ENCODE measurements at places on chromosomes 3 and 15.

GRCh38 chr3:168817177-168817576 is 721.5 kb upstream of the GOLIM4 start:
- DNase-seq: no peak

GRCh38 chr3:186963636-186964035 is 33.3 kb downstream of the ST6GAL1 start:
- DNase-seq: no peak

DNA sequence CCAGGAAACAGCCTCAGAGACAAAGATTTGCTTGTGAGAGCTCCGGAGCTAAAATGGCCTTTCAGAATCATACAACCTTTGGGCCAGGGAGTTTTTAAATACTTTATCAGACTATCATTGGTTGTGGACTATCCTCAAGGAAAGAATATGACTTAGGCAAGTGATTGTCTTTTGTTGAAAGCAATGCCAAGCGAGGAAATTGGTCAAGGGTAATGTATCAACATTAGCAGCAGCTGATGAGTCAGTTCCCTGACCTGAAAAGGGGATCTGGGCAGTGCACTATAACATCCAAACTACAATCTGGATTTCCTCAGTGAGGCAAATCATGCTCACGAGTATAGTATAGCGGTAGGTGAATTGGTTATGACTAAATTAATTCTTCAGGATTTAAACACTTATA is 303.6 kb downstream of the LSAMP start:
- DNase-seq: no peak

DNA sequence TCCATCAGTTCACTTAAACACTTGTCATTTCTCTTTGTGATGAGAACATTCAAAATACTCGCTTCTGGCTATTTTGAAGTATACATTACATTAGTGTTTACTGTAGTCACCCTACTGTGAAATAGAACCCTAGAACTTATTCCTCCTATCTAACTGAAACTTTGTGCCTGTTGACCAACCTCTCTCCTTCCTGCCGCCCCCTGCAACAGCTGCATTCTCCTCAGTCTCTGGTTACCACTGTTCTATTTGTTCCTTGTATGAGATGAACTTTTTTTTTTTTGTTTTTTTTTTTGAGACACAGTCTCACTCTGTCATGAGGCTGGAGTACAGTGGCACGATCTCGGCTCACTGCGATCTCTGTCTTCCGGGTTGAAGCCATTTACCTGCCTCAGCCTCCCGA is 2.9 kb downstream of the RAD51 start:
- no peak for DNase-seq

GRCh38 chr3:164929642-164930041 is 148.7 kb downstream of the SI start:
- no peak for DNase-seq

- no peak for DNase-seq
Observed at GRCh38 chr15:85757073-85757938, 37.4 kb downstream of the KLHL25 start.

GRCh38 chr3:160400030-160400701 is 716 bp downstream of the SMC4 start:
- DNase-seq: peak; percentile 55

DNA sequence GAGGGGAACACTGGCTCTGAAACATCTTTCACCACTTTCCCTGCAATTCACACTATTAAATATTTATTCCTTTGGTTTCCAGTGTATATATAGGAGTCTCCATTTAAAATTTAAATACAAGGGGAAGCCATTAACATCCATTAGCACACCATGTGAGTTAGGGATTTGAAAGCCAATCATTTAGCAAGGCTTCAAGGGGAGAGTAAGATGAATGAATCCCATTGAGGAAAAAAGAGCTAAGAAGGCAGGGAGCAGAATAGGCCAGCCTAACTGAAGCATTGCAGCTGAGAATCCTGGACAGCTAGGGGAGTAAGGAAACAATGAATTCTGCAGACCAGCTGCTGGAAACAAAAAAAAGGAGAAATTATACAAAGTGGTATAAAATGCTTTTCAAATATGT is 426.1 kb downstream of the IL5RA start:
- DNase-seq: no peak

DNA sequence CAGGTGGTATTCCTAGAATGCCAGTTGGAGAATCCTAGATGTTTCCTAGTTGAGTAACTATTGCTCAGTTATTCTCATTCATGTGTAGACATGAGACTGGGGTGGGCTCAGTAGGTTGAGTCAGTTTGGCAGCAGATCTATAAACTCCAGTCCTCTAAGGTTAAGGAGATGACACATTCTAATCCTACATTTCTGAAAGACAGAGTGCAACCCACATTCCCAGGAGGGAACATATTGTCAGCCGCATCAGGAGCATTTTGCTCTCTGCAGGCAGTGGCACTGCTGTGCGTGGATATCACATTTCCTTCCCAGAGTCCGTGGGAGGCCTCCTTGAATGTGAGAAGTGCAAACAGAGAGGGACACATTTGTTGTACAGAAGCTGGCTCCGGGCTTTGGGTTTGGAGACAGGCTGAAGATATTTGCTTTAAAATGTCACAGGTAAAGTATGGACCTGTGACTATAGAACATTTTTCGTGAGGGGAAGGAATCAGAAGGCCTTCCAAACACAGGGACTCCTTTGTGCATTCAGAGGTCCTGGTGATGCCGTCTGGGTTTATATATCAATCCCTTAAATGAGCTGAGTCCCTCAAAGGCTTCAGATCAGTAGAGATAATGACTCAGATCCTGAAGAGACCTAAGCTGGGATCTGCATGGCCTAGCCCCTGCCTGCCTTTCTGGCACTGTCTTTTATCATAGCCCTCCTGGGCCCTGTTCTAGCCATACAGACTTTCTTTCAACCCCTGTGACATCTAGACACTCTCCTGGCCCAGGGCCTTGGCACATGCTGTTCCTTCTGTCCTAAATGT is 156.5 kb downstream of the CADPS start:
- DNase-seq: no peak

Data from activated CD4-positive, alpha-beta T cell treated with anti-CD3 and anti-CD28 coated beads for 48 hours (primary cell).